ENCODE measurements at places on chromosomes 4 and X. TPM values are rescaled to one million over a fixed set of nuclear protein-coding genes. Genes with fewer than 3 reads are reported as not detected.

MAGIX gene
- total RNA-seq = 0.65 TPM

CT45A2 gene
- not detected for total RNA-seq

MAML3 gene
- total RNA-seq = 16.4 TPM

SPANXA2 gene
- not detected for total RNA-seq

EDA2R gene
- total RNA-seq = 7.5 TPM

BMPR1B gene
- 3.2 TPM for total RNA-seq

CTAG2 gene
- total RNA-seq = not detected

CXCR3 gene
- not detected for total RNA-seq

POF1B gene
- total RNA-seq = 1.1 TPM

RTL5 gene
- 0.33 TPM for total RNA-seq

KDR gene
- total RNA-seq = 524 TPM

ATP1B4 gene
- not detected for total RNA-seq

MID1 gene
- 36.6 TPM for total RNA-seq

CLDN24 gene
- total RNA-seq = not detected

IL3RA gene
- 22.4 TPM for total RNA-seq

DMRTC1 gene
- total RNA-seq = not detected

TNIP3 gene
- total RNA-seq = not detected

SLC30A9 gene
- 51.3 TPM for total RNA-seq

PPP1R2C gene
- total RNA-seq = not detected

AMTN gene
- not detected for total RNA-seq

MTTP gene
- not detected for total RNA-seq

RBM46 gene
- total RNA-seq = 0.10 TPM

SPANXN3 gene
- total RNA-seq = not detected

BRS3 gene
- not detected for total RNA-seq

RAI2 gene
- 1.6 TPM for total RNA-seq

ARX gene
- not detected for total RNA-seq

CTAG1A gene
- total RNA-seq = not detected

MXD4 gene
- total RNA-seq = 72.3 TPM

DTHD1 gene
- total RNA-seq = not detected

SLC2A9 gene
- total RNA-seq = 0.38 TPM

RNF128 gene
- not detected for total RNA-seq

GSX2 gene
- total RNA-seq = not detected

CT45A1 gene
- total RNA-seq = not detected

CYLC1 gene
- total RNA-seq = not detected

NEUROG2 gene
- not detected for total RNA-seq

ASB12 gene
- not detected for total RNA-seq

SLC6A14 gene
- total RNA-seq = not detected

ITIH6 gene
- not detected for total RNA-seq

NPY1R gene
- not detected for total RNA-seq

TRIM2 gene
- 9.5 TPM for total RNA-seq

AP1AR gene
- total RNA-seq = 18.3 TPM

Measured in vein endothelial cell (primary cell).